ENCODE measurements at places on chromosomes 2 and 18.

GRCh38 chr2:172647439-172647838 is 88.2 kb upstream of the RAPGEF4 start:
- DNase-seq = peak; percentile 86

- DNase-seq = no peak
Measured at GRCh38 chr2:85181134-85181631, 48.0 kb downstream of the TCF7L1 start.

DNA sequence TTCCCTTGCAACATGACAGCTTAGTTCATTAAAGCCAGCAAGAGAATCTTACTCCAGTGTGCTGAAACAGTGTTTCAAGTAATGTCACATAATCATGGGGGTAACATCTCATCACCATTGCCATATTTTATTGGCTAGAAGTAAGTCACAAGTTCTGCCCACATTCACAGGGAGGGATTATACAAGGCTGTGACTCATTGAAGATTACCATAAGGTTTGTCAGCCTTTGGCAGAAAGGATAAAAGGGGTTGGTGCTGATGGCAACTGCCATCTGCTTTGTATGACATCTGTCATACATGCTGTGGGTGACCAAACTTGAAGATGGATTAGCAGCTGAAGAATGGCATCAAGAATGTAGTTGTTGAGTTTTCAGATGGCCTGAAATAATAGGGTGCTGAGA is 61.2 kb downstream of the KCNE4 start:
- DNase-seq = peak; percentile 23

- no peak for DNase-seq
Measured at GRCh38 chr2:137973280-137973679, 9.0 kb downstream of the HNMT start.

GRCh38 chr2:101704046-101704466 is 6.5 kb downstream of the MAP4K4 start:
- peak; percentile 26 for DNase-seq

GRCh38 chr2:148279216-148279615 is 258.3 kb downstream of the MBD5 start:
- DNase-seq = no peak

- no peak for DNase-seq
Measured at GRCh38 chr2:17733599-17733998, 20.0 kb downstream of the SMC6 start.

- no peak for DNase-seq
Measured at GRCh38 chr2:8564475-8564874, 117.4 kb upstream of the ID2 start.

GRCh38 chr2:208356846-208357574 is 49.6 kb upstream of the PTH2R start:
- peak; percentile 13 for DNase-seq

- DNase-seq = no peak
Measured at GRCh38 chr2:48993576-48993975, 160.7 kb downstream of the FSHR start.

- DNase-seq = no peak
Measured at GRCh38 chr2:143954844-143955243, 565.1 kb downstream of the ZEB2 start.

DNA sequence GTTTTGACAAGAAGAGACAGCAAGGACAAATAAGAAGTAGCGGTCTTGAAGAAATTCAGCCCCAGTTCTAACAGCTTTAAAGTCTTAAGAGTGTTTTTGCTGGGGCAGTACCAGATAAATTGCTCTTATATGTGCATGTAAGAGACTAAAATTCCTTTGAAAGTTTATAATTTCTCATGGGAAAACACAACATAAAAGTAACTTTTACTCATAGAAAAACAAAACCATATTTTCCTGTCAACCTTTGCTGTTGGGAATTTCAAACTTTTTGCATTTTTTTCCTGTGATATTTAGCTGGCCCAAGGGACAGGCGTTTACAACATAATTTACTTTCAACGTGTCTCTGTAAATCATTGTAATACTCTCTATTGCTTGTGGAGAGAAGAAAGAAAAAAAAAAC is 767.8 kb upstream of the ZEB2 start:
- no peak for DNase-seq

- DNase-seq = peak; percentile 89
Measured at GRCh38 chr2:37085731-37086147, 1.4 kb downstream of the GPATCH11 start.

GRCh38 chr2:128512379-128513115 is 193.9 kb upstream of the HS6ST1 start:
- no peak for DNase-seq

- DNase-seq = no peak
Measured at GRCh38 chr2:36849265-36849664, 117.1 kb downstream of the STRN start.

GRCh38 chr2:221002101-221002685 is 569.9 kb downstream of the EPHA4 start:
- DNase-seq = no peak

DNA sequence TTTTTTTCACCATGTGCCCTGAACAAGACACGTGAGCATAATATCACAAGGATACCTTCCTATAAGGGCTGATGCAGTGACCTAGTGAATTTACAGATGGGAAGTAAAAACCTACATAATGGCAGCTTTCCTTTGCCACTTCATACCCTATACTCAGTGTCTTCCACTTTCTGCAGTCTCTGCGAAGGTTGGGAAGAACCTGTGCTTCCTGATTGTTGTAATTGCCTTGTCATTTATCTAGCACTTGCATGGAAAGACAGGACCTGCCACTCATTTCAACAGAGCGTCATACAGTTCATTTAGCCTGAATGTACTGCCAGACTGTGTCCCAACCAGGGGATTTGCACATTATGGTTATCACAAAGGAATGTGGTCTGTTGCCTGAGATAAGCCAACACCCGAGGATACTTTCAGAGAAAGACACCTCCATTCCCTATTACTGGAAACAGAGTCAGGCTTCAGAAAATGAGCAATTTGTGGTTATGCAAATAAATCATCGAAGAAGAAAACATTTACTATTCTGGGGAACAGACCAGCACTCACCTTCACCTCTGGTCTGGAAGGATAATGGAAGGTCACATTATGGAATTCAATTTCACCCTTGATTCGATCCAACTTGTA is 55.0 kb downstream of the ABCB11 start:
- no peak for DNase-seq

DNA sequence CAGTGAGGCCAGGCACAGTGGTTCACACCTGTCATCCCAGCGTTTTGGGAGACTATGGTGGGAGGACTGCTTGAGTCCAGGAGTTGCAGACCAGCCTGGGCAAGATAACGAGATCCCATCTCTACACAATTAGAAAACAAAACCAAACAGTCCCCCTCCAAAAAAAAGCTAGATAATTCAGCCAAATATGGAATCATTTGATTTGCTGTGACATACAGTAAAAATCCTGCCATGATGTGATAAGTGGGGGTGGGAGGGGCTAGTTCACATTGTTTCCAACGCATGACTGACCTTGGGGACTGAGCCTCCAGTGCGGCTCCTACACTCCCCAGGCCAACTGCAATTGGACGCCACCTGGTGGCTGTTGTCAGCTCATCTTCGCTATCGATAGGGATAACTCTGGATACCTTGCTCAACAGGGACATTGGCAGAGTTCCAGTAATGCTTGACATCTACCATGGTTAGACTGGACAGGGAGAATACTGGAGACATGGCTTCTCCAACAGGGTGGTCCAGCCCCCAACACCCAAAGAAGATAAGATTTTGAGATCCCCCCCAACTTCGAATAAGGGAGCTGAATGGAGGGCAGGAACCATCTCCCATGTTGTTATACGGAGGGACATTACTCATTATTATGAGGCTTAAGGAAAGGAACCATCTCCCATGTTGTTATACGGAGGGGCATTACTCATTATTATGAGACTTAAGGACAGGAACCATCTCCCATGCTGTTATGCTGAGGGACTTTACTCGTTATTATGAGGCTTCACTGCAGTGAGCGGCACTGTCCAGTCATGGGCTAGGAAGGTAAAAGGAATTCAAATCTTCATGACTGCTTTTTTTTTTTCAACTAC is 135.9 kb downstream of the TGIF1 start:
- peak; percentile 87 for DNase-seq

All from ELR (cell line).